Fibroblast of villous mesenchyme (primary cell): ENCODE measurements at places on chromosomes 6 and 20. TPM values are rescaled to one million over a fixed set of nuclear protein-coding genes. Genes with fewer than 3 reads are reported as not detected.

C20orf141 gene
- total RNA-seq: 0.32 TPM in 1 of 2 replicates, not detected in the other

C6orf136 gene
- 4.8 and 9.9 TPM in 2 replicates for total RNA-seq

SALL4 gene
- total RNA-seq: 0.43 and 0.97 TPM in 2 replicates

PTCHD4 gene
- 4.2 and 4.7 TPM in 2 replicates for total RNA-seq

HLA-DRA gene
- not detected in 2 replicates for total RNA-seq
